ENCODE measurements at places on chromosomes 5 and 9.
A peak's percentile ranks its signal among the peaks of the same experiment; 100 is the strongest.

DNA sequence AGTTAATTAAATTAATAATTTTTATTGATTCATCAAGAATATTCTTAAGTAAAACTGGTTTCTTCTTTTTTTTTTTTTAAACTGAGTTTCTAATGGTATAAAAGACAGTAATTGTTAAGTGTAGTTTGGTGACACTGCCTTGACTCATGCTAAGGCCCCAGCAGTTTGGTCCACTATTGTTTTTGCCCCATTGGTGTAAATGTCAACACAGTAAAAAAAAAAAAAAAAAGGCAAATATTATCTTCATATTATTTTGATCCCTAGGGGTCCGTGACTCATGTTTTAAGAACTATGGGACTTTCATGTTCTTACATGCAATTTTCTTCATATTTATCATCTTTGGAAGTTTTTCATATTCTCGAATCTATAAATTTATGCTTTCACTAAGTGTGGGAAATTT is 29.2 kb upstream of the JAK2 start:
- no peak for DNase-seq

- DNase-seq, result no peak
Observed at GRCh38 chr9:112917047-112917986, 26.6 kb upstream of the SLC46A2 start.

GRCh38 chr5:150918613-150919012 is 13.8 kb upstream of the ZNF300 start:
- no peak for DNase-seq

- peak; percentile 4 for DNase-seq
Observed at GRCh38 chr9:17531642-17532254, 47.1 kb upstream of the SH3GL2 start.

- no peak for DNase-seq
Observed at GRCh38 chr5:40831346-40832210, 3.4 kb downstream of the RPL37 start.

- DNase-seq, result no peak
Observed at GRCh38 chr9:92616655-92617111, 53.2 kb downstream of the IPPK start.

GRCh38 chr9:130908146-130908877 is 11.7 kb upstream of the QRFP start:
- DNase-seq, result no peak

GRCh38 chr9:82192211-82192610 is 203.6 kb downstream of the SPATA31D1 start:
- DNase-seq, result no peak

DNA sequence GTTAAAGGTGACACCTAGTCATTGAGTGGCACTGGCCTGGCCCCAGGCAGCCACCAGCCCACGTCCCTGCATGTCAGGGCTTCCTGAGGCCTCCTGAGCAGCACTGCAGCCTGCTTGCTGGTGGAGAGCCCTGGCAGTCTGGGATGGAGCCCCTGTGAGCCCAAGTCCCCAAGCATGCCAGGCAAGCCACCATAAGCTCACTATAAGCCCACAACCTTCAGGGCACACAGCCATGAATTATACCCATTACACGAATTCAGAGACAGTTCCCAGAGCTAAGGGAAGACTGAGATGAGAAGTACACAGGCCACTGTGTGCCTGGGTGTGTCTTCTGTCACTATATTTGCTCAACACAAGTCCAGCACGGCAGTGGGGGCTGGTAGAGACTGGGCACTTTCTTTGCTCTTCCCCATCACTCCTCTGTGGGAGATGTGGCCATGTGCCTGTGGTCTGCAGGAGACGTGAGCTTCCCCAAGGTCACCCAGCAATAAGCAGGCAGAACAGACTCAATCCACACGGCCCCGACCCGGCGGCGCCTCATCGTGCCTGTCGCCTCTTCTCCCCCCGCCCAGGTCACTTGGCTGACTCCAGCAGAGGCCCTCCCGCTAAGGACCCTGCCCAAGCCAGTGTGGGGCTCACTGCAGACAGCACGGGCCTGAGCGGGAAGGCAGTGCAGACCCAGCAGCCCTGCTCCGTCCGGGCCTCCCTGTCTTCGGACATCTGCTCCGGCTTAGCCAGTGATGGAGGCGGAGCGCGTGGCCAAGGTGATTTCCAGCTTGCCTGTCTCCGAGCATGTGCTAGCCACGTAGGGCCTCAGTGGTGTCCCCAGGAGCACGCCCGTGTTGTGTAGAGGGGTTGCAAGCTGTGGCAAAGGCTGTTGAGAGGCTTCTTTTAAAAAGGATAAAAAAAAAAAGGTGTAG is 114.8 kb downstream of the WNK2 start:
- DNase-seq, result no peak
